ENCODE measurements at places on chromosomes 6 and 20.

- DNase-seq, result peak; percentile 59
Measured at GRCh38 chr6:2245877-2246863, 765 bp upstream of the GMDS start.

GRCh38 chr20:5127204-5127858 is 523 bp downstream of the CDS2 start:
- DNase-seq, result peak; percentile 29

- no peak for DNase-seq
Measured at GRCh38 chr6:143337201-143337949, 113.1 kb downstream of the ADAT2 start.

DNA sequence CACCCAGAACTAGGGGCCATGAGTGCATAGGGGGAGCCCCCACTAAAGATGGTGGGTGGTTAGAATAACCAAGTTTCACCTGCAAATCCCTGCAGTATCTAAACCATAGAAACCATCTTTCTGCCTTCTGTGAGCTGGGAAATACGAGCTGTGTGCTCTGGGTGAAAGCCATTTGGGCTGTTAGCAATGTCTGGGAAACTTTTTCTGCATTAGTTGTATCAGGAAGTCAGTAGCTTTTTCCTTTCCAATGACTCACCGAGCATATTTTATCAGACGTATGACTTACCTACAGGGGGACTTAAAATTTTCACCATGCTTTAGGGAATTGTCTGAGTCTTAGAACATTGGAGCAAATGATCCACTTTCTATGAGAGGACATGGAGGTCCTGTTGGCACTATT is 584.0 kb downstream of the QKI start:
- DNase-seq, result no peak

- DNase-seq, result peak; percentile 5
Measured at GRCh38 chr6:14354919-14355572, 237.5 kb downstream of the CD83 start.

- no peak for DNase-seq
Measured at GRCh38 chr6:122222761-122223160, 176.7 kb upstream of the HSF2 start.

DNA sequence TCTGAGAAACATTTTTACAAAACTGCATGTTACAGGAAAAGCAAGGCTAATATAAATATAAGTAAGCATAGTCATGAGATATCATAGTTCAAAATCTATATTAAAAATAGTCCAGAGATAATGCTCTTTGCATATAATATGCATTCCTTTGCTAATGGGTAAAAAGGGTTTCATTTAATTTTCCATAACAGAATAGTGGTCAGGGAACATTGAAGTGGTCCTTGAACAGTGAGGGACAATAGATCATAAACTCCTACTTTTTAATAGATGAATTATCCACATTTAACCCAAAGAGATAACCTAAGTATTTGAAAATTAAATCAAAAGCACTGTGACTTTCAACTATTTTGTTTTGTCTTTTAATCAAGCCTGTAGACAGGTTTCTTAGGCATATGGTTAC is 243.1 kb upstream of the ADGRB3 start:
- DNase-seq, result no peak

- DNase-seq, result no peak
Measured at GRCh38 chr6:63672582-63673129, 37.1 kb downstream of the PHF3 start.

DNA sequence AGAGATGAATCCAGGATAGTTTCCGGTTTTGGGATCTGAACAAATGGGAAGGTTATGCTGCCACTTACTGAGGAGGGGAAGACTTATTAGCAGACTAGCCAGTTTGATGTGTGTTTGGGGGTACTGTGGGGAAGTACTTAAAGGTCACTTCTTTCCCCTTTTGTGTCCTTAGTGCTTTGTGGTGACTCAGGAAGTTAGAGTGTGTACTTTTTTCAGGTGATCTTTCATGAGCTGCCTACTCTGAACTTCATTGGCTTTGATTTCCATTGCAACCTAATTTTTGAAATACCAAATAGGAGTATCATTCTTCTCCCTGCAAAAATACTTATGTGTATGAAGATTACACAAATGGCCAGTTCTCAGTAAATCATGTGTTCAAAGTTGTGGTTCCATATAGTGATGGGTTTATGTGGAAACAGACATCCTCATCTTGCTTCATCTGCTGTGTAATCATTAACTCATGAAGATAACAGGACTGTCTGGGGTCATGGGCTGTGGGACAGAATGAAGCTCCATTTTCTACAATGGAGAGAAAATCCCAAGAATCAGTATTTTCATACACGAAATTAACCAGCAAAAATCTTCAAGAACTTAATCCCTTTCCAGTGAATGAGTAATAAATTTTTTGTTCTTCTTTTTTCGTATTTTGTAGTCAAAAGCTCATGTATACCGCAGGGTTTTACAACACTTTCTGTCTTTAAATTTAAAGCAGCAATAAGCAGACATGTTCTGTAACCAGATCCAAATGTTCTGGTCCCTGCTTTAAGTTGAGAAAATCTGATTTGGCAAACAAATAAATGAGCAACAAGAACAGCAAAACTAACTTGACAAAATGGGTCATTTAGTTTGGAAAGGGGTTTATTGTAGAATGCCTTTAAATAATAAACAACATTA is 272.2 kb upstream of the FLRT3 start:
- DNase-seq, result peak; percentile 45

DNA sequence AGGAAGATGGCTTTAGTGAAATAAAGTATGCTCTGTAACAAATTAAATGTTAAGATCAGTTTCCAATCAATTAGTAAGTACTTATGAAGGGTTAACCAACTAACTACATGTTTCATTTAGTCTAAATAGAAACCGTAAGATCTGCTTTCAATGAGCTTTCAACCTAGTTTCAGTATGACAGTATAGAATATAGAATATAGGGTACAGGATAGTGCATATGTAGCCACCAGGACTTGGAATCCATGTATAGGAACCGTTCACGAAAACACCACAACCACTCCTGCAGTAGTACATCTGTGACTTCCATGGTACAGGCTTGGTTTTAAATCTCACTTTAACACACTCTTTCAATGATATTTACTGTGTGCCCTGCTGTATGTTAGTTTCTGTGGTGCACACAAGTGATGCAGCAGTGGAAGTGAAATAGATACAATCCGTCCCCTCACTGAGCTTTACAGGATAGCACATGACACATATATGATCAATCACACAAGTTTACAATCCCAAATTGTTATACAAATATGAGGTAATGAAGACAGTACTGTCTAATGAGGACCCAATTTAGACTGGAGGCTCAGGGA is 479.7 kb upstream of the MARCKS start:
- no peak for DNase-seq

DNA sequence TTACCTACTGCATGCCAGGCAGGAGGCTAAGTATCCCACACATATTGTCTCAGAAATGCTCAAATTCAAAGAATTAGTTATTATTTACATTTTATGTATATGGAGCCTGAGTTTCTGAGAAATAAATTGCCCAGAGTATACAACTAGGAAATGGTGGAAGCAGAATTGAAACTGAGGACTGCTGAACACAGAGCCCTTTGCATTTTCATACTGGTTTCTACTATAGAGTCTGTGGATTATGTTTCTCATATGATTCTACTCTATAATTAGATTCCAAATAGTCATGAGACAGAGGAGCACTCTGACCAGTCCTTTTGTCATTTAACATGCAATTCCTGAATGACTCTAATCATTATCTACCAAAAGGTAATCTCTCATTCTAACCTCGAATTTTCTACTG is 254.3 kb downstream of the LMBRD1 start:
- no peak for DNase-seq

All from kidney glomerular epithelial cell (primary cell).